Stimulated activated CD4-positive, alpha-beta T cell treated with anti-CD3 and anti-CD28 coated beads, Interleukin-15, amount 100 ng/mL, for 1 hour (primary cell): ENCODE measurements at places on chromosomes 1 and 21.

DNA sequence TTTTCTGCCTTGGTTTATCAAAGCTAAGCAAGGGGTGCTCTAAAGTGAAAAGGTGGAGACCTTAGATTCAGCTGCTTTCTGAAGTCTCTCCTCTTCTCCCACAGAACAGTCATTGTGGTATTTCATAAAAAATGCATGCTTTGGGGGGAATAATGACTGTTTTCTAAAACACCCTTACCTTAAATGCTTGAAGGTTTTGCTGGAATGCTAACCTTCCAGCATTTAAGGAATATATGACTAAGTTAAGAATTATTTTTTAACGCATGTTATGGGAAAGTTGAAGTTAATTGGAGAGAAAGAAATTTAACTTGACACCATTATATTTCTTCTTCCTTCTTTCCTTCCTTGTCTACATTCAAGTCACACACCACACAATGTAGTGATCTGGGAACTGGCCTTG, 162.5 kb downstream of the ROR1 start:
- DNase-seq = no peak

DNA sequence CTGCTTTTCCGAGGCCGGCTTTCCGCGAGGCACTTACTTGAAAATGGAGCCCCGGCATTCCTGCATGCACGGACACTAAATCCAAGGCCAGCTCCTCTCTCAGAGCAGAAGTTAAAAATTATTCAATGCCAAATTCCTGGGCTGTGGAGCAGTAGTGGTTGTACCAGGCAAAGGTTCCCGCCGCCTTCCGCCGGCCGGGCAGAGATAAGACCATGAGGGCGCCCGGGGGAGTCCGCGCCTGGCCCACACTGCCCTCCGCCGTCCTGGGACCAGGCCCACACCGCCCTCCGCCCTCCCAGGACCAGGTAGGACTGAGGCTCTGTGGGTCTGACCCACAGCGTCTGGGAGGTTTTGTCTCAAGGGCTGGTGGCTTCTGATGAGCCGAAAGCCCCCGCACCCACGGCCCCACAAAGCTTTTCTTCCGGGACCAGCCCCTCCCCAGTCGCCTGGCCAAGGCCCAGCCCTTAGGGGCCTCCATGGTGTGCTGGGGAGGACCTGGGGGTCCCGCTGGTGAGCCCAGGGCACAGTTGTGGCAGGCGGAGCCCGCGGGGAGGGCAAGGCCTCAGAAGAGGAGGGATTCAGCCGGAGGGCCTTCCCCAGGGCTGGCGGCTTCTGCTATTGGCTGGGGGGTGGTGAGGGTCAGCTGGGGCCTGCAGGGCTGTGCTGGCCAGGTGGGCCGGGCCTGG, 12.7 kb upstream of the C1orf159 start:
- no peak for DNase-seq

DNA sequence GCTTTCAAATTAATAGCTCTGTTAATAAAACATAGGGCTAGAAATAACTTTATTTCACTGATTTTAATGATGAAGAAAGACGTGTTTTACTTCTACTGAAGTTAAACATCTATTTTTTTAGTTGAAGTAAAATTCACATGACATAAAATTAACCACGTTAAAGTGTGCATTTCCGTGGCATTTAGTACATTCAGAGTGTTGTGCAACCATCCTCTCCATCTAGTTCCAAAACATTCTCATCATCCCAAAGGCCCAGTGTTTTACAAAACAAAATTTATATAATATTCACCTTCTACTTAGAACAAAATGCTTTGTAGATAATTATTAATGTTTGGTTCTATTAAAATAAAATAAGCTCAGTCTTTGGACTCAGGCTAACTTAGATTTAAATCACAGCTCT, 108.5 kb upstream of the GNG12 start:
- DNase-seq = no peak

GRCh38 chr1:110636149-110636935, 30.2 kb upstream of the KCNA2 start:
- DNase-seq = no peak

DNA sequence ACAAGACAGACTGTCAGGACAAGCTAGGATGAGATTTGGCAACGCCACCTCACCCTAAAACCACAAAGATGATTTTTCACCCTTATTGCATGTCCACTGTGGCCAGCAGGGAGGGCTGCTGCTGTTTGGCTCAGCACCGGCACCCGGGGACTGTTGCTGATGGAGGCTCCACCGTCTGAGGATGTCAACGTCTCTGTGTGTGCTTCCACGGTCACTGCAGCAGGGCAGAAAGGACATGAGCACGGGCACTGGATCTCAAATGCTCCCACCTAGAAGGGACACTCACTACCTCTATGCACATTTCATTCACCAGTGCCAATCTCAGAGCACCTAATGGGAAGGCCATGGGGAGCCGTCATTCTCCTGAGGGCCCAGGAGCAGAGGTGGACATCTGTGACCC, 599.6 kb downstream of the PTPRU start:
- no peak for DNase-seq

- DNase-seq = no peak
Observed at GRCh38 chr1:33726274-33726804, 137.5 kb upstream of the HMGB4 start.

GRCh38 chr1:34975338-34975737, 9.8 kb downstream of the TMEM35B start:
- DNase-seq = no peak

- DNase-seq = no peak
Observed at GRCh38 chr1:53197291-53198200, 922 bp downstream of the CPT2 start.
